NCI-H1694 treated with DMSO at 0.1 percent for 48 hours (cell line): ENCODE measurements at places on chromosomes 12 and 14.

- no peak for DNase-seq
These were observed 35.5 kb upstream of the ALX1 start for GRCh38 chr12:85244561-85244960.

GRCh38 chr14:70955543-70956480 is 48.6 kb downstream of the PCNX1 start:
- peak; percentile 52 for DNase-seq

GRCh38 chr12:131830914-131831571 is 2.9 kb downstream of the MMP17 start:
- DNase-seq = peak; percentile 31

DNA sequence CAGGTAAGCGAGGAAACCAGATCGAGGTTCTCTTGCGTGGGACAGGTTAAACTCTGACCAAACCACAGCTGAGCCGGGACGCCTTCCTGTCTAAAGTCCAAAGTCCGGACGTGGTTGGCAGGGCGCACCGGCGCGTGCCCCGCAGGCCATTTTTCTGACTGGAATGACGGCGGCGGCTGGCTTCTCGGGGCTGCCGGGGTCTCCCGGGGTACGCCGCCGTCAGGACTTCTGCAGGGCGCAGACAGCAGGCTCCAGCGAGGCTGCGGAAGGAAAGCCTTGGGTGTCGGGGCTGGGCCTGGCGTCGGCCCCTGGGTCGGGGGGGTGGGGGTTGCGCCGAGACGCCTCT is 32.8 kb downstream of the MIA2 start:
- no peak for DNase-seq

DNA sequence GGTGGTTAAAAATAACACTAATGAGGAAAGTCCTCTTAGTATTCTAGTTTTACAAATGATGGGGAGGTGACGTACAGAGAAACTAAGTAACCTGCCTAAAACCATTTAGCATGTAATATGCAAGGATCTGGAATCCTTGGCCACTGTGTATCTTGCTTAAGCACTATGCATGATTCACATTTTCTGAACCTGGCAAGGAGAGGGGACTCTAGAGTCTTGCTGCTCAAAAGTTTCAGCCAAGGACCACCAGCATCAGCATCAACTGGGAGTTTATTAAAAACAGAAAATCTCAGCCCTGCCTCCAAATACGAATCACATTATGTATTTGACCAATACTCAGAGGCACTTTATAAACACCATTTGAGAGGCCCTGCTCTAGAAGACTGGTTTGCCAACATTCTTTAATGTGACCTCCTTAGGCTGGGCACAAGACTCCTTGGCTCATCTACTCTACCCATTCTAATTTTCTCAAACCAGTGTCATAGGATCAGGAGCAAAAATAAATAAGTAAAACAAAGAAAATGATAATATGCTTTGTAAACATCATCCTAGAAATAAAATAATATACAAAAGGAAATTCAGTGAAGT is 52.9 kb downstream of the ABCC9 start:
- DNase-seq = no peak

DNA sequence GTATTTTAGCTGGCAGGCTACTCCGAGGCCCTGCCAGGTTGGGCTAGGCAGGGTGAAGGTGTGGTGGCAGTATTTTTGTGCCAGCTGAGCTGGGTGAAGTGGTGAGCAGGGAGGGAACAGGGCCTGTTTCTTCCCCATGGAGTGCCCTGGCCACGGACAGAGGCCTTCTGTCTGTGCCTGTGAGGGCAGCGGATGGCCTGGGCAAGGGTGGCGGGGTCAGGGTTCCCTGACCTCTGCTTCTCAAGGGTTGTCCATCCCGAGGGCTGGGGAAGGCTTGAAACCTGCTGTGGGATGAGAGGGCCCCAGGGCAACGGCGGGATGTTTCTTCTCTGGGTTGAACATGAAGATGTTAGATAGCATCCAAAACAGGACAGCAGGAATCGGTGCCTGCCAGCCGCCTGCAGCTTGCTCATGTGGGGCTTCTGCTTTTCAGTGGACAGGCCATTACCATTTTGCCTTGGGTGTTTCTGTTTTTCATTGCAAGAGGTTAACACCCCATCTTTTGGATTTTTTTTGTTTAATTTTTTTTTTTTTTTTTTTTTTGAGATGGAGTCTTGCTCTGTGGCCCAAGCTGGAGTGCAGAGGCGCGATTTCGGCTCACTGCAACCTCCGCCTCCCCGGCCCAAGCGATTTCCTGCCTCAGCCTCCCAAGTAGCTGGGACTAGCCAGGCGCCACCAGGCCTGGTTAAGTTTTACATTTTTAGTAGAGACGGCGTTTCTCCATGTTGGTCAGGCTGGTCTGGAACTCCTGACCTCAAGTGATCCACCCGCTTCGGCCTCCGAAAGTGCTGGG is 3.3 kb downstream of the MTA1 start:
- no peak for DNase-seq

- DNase-seq = no peak
These were observed 152.4 kb upstream of the PELI2 start for GRCh38 chr14:55965851-55966250.

- no peak for DNase-seq
These were observed 50.3 kb downstream of the SLC38A1 start for GRCh38 chr12:46218322-46219095.

DNA sequence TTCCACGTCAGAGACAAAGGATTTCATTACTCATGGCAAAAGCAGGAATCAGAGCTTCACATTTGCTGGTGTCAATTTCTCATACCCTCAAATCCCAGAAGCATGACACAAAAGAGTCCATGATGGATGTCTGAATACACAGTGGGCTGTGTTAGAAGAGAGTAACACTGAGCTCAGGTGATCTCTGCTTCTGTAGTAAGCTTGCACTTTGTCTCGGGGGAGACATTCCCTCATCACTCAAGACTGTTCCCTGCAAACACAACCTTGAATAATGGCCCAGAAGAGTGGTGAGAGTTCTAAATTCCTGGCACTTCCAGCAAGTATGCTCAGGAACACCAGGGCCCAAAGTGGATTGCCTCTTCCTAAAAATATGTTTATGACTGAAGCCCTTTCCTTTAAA is 1787.2 kb upstream of the SEL1L start:
- no peak for DNase-seq

GRCh38 chr14:66240105-66240504 is 246.1 kb upstream of the CCDC196 start:
- DNase-seq = no peak

DNA sequence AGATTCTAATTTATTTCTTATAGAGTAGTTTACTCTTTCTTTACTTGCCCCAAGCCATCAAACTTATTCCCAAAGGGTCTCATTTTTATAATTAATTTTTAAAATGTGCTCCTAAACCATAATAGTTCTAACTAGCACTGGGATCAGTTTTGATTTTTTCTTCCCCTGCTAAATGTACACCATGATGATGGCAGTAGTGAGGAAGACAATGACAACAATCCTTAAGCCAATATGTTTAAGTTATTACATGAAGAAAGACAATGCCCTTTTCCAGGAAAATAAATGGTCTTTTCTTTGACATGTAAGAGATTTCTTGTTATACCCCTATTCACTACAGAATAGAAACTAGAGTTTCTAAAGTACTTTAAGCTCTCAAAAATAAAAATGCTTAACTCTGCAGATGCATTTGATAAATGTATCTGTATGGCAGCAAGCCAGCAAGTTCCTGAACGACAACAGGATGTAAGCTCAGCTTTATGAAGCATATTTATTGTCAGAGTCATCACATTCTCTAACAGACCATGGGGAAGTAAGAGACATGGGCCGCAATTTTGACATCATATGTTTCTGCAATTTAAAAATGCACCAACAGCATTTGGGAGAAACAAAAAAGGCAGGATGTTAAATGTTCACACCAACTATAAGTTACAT is 36.0 kb upstream of the SNX6 start:
- DNase-seq = no peak

DNA sequence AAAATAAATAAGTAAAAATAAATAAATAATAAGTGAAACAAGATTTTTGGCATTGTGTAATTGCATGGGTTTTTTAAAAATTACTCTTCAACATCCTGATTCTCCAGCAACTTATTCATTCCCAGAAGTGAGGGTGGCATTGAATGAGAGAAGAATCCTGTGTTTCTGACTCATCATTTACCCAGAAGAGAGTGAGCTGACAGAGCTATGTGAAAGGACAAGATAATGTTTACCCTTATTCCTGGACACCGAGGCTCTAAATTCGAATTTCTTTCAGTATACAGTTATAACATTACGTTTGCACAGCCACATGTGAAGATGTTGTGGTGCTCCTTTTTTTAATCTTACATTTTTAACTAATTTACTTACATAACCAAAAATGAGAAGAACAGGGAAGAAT is 36.4 kb downstream of the BBS10 start:
- DNase-seq = no peak

DNA sequence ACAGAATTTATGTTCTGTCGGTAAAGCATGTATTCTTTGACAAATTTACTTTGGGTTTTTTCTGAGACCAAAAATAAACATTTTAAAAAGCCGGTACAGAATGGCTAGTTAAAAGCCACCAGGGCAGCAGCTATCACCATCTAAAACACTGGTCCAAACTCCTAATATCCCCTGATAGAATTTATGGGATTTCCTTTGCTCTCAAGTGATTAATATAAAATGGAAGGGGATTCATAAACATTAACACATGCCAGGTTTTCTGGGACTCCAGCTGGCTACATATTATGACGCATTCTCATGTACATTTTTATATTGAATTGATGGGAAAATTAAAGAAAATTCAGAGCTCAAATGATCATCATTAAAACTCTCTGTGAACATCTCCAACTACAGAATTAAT is 640.8 kb downstream of the C12orf50 start:
- peak; percentile 15 for DNase-seq

GRCh38 chr12:81416571-81416970 is 338.7 kb downstream of the ACSS3 start:
- no peak for DNase-seq

- no peak for DNase-seq
These were observed 305.3 kb upstream of the DDHD1 start for GRCh38 chr14:53458368-53458814.

DNA sequence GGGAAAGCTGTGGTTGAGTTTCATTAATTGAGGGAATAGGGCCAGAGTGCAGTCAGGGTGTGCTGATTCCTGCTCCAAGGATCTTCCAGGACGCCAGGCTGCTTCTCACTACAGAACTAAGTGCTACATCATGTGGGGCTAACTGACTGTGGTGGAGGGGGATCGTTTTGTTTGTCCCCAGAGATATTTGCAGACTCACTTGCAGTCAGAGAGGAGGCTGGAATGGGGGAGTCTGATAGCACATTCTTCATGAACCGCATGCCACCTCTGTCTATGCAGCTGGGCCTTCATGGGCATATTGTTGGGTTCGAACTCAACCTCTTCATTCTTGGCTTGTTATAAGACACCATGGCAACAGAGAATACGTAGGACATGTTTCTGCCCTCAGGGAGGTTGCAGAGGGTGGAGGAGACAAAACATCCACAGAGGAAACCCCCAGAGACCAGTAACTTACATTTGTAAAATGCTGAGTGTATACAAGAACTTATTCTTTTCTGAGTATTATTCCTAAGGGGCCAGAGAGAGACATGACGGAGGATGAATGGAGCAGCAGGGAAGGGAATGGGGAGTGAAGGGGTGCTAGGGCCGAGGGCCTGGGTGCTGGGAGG is 13.0 kb downstream of the KRT7 start:
- no peak for DNase-seq

DNA sequence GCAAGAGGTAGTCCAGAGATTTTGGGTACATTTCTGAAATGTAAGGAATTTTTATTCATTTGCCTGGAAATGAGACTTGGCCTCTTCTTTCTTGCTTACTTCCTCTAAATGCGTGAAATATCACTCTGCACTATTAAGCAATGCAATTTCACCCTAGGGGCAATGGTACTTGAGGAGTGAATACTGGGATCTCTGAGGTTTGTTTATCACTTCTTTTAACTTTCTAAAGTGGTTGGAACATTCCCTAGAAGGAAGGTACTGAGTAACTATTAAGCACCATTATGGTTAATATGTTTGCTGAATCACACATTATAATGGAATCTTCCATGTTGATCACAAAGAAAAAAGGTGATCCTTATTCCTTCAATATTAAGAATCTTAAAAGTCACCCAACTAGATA is 120.9 kb upstream of the CAND1 start:
- no peak for DNase-seq

DNA sequence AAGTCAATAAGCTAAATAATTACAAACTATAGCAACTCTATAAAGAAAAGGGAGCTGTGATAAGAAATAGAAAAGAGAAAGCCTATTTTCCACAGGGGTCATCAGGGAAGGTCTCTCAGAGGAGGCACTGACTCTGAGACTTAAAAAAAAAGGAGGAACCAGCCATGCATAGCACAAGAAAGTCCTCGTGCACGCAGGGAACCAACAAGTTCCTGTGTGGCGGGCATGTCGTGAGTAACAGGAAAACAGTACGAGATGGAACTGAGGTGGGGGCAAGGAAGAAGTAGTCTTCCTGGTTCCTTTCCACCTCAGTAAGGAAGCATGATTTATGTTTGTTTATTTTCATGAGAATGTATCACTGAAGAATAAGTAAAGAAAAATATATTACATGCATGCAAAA is 367.0 kb upstream of the TMEM132C start:
- DNase-seq = no peak

GRCh38 chr12:132379996-132380395 is 50.6 kb upstream of the GALNT9 start:
- no peak for DNase-seq

GRCh38 chr14:35986219-35986573 is 160.1 kb downstream of the BRMS1L start:
- no peak for DNase-seq

GRCh38 chr12:68332728-68333630 is 817 bp upstream of the MDM1 start:
- no peak for DNase-seq

GRCh38 chr12:89288959-89289358 is 63.3 kb downstream of the DUSP6 start:
- no peak for DNase-seq

GRCh38 chr12:116749884-116750283 is 11.8 kb downstream of the RNFT2 start:
- DNase-seq = no peak

DNA sequence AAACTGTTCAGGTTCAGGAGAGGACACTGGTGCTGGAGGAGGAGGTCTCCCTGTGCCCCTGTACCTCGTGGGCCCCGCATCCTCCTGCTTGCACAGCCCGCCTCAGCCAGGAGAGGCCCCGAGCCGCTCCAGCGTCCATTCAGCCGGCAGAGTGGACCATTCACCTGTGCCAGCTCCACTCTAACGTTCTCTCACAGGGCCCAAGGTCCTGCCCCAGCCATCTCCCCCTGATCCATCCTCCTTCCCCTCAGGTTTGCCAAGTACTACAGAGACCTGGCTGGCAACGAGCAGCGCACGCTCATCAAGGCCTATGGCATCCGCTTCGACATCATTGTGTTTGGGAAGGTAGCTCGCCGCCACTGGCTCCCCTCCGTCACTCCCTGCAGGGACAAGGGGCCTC is 22.2 kb downstream of the P2RX4 start:
- DNase-seq = no peak

DNA sequence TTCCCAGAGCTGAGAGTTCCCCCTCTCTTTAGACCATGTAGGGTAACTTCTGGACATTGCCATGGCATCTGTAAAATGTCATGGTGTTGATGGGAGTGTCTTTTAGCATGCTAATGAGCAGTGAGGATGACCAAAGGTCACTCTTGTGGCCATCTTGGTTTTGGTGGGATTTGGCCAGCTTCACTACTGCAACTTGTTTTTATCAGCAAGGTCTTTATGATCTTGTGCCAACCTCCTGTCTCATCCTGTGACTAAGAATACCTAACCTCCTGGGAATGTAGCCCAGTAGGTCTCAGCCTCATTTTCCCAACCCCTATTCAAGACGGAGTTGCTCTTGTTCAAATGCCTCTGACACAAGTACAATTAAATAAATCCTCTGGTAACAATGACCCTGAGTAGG is 244.4 kb downstream of the NEDD1 start:
- no peak for DNase-seq
